NCI-H1694 (cell line): ENCODE measurements at places on chromosomes 7 and 10.

- DNase-seq: no peak
Measured at GRCh38 chr7:26081638-26082037, 70.4 kb upstream of the NFE2L3 start.

DNA sequence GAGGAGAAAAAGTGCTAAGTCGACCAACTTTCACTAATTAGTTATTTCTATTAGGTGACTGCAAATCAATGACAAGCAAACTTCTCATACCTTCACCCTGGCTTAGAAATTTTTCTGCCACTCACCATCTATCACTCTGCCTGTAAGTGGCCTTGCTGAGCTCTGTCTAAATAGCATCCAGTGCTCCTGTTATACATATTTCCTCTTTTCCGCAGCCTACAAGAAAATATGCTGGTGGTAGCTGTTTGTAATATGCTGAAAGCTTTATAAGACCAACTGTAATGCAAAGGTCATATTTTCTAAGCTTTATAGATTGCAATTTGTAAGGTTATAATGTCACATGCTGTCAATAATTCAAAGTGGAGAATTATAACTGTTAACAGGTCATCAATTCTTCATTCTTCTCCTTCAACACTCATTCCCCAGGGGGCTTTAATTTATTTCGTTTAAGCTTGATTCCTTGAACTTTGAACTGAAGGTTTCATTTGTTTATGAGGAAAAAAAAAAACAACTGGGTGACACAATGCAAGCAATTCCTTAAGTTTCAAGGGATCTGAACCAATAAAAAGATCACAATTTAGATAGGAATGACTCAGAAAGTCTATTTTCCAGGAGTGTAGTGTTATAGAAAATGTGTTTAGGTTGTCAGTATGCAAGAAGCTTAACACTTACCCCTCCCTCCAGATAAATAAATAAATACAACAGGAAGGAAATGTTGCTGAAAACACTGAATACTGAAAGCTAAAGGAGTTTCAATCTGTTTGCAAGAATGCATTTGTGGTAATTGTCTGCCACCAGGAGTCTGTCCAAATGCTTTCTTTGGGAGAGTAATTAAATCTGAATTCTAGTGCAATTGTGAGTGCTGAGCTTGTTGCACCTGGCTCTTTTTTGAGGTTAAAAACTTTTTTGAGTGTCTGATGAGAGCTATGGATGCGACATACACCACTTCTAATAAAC is 183.7 kb downstream of the SORCS1 start:
- DNase-seq: no peak

DNA sequence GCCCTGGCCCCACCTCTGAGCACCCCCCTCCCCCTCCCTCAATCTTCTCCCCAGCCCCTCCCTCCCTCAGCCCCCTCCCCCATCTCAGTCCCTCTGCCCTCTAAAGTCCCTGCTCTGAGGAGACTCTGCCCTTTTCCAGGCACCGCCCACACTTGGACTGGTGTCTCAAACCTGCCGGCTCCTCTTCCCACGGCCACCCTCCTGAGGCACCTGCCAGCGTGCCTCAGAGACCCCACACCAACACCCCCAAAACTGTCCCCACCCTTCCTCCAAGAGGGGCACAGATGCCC is 34.6 kb upstream of the HSPB1 start:
- DNase-seq: no peak

- DNase-seq: no peak
Measured at GRCh38 chr7:28458732-28459131, 46.4 kb downstream of the CREB5 start.

- DNase-seq: no peak
Measured at GRCh38 chr10:52488606-52489485, 174.8 kb downstream of the DKK1 start.

DNA sequence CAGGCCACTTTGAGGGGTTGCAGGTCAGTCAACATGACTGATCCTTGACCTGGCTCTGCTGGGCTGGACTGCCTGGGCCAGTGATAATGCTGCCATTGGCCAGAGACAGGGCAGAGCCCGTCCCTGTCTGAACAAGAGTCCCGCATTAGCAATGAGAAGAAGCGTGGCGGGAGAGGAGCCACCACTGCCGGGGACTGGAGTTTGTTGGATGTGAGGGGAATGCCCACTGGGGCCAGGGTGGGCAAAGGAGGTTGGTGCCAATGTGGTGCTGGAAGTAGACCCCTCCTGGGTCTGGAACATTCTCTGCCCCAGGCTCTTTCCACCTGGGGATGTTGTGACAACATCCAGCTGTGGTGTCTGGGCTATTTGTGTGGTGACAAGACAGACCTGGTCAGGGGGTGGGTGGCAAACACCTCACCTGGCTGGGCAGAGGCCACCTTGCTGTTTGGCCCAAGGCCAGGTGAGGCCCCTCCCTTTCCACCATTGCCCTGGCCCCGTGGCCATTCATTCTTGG is 7.6 kb downstream of the SAP25 start:
- DNase-seq: no peak

GRCh38 chr10:127280446-127280845 is 84.1 kb upstream of the INSYN2A start:
- DNase-seq: no peak

GRCh38 chr10:69748621-69749020 is 53.1 kb upstream of the COL13A1 start:
- DNase-seq: no peak

- DNase-seq: peak; percentile 98
Measured at GRCh38 chr7:981793-982510, 1.0 kb upstream of the CYP2W1 start.
